Placental pericyte (primary cell): ENCODE measurements at places on chromosomes 13 and 19. TPM values are rescaled to one million over a fixed set of nuclear protein-coding genes. Genes with fewer than 3 reads are reported as not detected.

ZNF726 gene
- 0.66 and 8.9 TPM in 2 replicates for total RNA-seq

RDH13 gene
- 4.4 and 9.2 TPM in 2 replicates for total RNA-seq

ZNF99 gene
- total RNA-seq, result not detected in 2 replicates

ENOX1 gene
- total RNA-seq, result 0.57 and 5.0 TPM in 2 replicates

ZNF229 gene
- total RNA-seq, result 12.7 and 18.6 TPM in 2 replicates
